Muscle of leg (tissue), 16 donors: ENCODE measurements at places on chromosomes 16 and 17. TPM values are rescaled to one million over a fixed set of nuclear protein-coding genes. Genes with fewer than 3 reads are reported as not detected.

DNA sequence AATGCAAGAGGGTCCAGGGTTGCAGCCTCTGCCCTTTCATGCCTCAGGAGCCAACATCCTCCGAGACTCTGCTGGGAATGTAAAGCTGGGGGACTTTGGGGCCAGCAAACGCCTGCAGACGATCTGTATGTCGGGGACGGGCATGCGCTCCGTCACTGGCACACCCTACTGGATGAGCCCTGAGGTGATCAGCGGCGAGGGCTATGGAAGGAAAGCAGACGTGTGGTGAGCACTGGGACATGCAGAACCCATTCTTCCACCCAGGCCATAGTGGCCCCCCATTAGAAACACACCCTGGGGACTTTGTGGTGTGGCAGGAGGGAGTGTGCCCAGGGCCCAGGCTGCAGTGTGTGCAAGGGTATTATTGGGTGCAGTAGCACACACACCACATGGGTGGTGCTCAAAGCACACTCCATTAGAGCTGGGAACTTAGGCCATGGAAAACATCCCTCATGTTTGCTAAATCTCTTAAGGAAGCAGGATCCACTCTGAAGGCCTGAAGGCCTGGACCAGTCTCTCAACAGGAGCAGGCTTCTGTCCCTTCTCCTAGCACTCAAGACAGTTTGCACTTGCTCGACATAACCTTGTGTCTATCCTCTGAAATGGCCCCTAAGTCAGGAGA lies 7.6 kb downstream of the LIMD2 start:
- no peaks in the 10 kb centered on the region for H3K27me3 ChIP-seq
- no peak overlapping the region for H3K27ac ChIP-seq
- no peak overlapping the region for H3K4me3 ChIP-seq
- peaks cover 72% of the 10 kb centered on the region for H3K36me3 ChIP-seq
- no peak for DNase-seq

DNA sequence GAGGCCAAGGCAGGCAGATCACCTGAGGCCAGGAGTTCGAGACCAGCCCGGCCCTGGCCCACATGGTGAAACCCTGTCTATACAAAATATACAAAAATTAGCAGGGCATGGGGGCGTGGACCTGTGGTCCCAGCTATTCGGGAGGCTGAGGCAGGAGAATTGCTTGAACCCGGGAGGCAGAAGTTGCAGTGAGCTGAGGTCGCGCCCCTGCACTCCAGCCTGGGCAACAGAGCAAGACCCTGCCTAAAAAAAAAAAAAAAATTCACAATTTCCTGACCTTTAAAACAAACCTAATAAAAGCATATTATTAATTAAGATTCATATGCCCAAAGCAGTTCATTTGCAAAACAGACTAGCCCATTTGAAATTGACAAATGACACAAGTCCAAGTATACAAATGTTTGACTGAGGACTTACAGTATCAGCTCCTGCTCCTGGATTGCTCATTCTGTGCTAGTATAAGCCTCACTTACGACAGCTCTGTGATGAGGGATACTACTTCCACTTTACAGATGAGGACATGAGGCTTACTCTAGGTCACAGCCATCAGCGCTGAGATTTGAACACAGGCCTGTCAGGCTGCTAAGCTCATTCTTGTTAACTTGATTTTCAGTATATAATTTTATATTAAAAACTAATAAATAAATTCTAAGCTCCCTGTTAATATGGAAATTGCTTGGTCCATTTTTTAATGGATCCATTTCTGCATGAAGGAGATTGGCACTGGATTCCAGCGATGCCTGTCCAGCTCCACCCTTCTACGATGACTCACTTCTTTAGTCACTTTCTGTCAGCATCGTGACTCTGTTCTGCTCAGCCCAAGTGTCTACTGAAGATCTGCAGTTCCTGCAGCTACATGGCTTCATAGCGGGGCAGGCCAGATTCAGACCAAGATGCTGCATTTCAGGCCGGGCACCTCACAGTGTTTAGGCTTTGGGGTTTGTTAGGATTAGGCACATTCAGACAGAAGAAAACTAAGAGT lies 88.2 kb downstream of the WDR59 start:
- H3K27me3 ChIP-seq: no peaks in the 10 kb centered on the region
- no peak overlapping the region for H3K4me3 ChIP-seq
- no peak overlapping the region for H3K27ac ChIP-seq
- no peaks in the 10 kb centered on the region for H3K4me1 ChIP-seq
- H3K36me3 ChIP-seq: peaks cover 51% of the 10 kb centered on the region

- H3K27ac ChIP-seq: no peak overlapping the region
- H3K4me3 ChIP-seq: no peak overlapping the region
- H3K4me1 ChIP-seq: no peaks in the 10 kb centered on the region
- no peaks in the 10 kb centered on the region for H3K36me3 ChIP-seq
- peak; percentile 65 for DNase-seq
- H3K27me3 ChIP-seq: no peaks in the 10 kb centered on the region
Observed at GRCh38 chr16:4586291-4586690, 28.4 kb downstream of the UBALD1 start.

DNA sequence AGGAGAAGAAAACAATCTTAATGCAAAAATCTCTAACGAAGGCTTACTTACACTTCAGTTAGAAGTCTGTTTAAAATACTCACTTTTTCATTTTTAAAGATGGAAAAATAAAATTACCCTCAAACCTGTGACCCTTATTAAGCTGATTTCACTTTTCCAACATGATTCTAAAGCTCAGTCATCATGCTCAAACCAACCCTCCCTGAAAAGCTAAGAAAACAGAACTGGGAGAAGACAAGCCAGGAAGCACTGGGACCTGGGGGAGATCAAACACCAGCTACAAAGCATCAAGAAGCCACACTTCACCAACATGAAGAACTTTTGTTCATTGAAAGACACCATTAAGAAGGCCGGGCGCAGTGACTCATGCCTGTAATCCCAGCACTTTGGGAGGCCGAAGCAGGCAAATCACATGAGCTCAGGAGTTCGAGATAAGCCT lies 88.8 kb downstream of the LITAF start:
- H3K27me3 ChIP-seq: no peaks in the 10 kb centered on the region
- no peak overlapping the region for H3K4me3 ChIP-seq
- peak overlapping the region; percentile 89 for H3K27ac ChIP-seq
- peaks cover 25% of the 10 kb centered on the region for H3K4me1 ChIP-seq
- no peaks in the 10 kb centered on the region for H3K36me3 ChIP-seq

GRCh38 chr16:31148896-31149295 lies 970 bp downstream of the PRSS36 start:
- H3K4me3 ChIP-seq: no peak overlapping the region
- peaks cover 3% of the 10 kb centered on the region for H3K4me1 ChIP-seq
- peaks cover 41% of the 10 kb centered on the region for H3K27me3 ChIP-seq
- DNase-seq: no peak
- no peak overlapping the region for H3K27ac ChIP-seq
- H3K36me3 ChIP-seq: no peaks in the 10 kb centered on the region

DNA sequence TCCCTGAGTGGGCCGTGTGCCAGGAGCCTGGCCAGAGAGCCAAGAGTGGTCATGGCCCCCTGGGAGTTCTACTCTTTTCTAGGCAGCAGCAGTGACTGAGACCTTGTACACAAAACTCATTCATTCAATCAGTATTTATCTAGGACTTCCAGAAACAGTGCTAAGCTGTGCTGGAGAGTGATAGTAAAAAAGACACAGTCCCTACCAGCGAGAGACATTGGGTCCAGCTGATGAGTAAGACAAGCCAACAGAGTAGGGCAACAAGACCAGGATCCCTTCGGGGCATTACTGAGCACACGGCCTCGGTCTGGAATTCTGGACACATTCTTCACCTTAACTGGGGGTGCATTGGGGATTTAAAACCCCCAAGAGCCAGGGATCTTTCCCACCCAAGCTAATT lies 20.2 kb downstream of the CBX4 start:
- H3K27ac ChIP-seq: no peak overlapping the region
- H3K36me3 ChIP-seq: no peaks in the 10 kb centered on the region
- H3K4me3 ChIP-seq: no peak overlapping the region
- peaks cover 67% of the 10 kb centered on the region for H3K27me3 ChIP-seq
- DNase-seq: no peak
- peaks cover 15% of the 10 kb centered on the region for H3K4me1 ChIP-seq

- peak; percentile 69 for DNase-seq
- no peak overlapping the region for H3K27ac ChIP-seq
- H3K4me1 ChIP-seq: peaks cover 25% of the 10 kb centered on the region
- H3K27me3 ChIP-seq: peaks cover 6% of the 10 kb centered on the region
- no peak overlapping the region for H3K4me3 ChIP-seq
- H3K36me3 ChIP-seq: no peaks in the 10 kb centered on the region
Observed at GRCh38 chr17:36608794-36609497, 7.6 kb downstream of the MRM1 start.

DNA sequence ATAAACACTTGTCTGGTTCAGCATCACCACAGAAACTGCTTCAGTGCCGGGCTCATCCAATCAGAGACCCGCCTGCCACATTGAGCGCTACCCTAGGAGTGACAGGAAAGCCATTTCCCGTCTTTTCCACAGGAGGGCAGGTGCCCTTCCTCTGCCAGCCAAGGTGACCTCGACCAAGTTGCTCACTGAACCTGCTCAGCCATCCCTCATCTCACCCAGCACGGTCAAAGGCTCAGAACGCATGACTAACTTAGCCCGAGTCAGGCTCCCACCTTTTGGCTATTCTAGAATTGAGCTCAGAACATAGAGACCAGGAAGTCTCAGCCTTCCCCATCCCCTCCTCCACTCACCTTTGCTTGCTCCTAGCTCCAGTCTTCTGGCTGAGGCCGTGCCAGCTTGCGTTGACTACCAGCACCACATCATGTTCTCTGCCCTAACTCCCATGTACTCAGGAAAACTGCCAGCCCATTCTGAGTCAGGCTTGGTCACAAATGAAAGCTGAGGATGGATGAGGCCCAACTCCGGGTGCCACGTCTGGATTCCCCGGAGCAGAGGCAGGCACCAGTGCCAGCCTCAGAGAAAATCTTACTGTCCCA lies 15.6 kb downstream of the MRPS23 start:
- DNase-seq: no peak
- peaks cover 14% of the 10 kb centered on the region for H3K36me3 ChIP-seq
- no peak overlapping the region for H3K27ac ChIP-seq
- H3K4me3 ChIP-seq: no peak overlapping the region

DNA sequence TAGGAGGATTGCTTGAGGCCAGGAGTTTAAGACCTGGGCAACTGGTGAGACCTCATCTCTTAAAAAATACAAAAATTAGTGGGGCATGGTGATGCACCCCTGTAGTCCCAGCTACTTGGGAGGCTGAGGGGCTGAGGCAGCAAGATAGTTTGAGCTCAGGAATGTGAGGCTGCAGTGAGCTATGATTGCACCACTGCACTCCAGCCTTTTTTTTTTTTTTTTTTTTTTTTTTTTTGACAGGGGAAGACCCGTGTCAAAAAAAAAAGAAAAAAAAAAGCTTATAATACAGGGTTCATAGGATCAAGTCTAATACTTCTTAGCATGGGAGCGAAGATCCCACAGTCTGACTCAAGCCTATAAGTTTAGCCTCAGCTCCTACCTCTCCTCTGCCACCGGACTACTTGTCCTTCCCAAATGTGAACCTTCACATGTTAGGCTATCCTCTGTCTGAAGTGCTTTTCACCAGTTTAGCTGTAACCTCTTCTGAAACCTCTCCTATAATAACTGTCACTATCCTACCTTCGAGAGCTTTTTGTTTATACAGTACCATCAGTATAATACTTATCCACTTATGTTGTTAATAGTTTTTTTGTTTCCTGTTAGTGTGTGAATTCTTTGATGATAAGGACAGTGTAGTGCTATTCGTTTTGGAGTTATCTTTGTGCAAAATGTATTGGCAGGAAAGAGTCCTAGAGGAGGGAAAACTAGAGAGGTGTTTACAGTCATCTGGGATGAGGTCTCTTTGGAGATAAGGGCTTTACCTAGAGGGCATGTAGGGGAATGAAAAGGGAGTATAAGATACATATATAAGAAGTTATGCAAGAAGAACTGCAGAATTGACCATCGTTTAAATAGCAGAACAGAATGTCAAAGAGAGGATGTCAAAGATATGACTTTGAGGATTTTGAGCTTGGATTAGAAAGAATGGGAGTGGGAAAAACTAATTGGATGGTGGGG lies 15.5 kb downstream of the CPD start:
- H3K4me3 ChIP-seq: no peak overlapping the region
- DNase-seq: no peak
- H3K4me1 ChIP-seq: no peaks in the 10 kb centered on the region
- no peak overlapping the region for H3K27ac ChIP-seq
- H3K36me3 ChIP-seq: peaks cover 4% of the 10 kb centered on the region
- no peaks in the 10 kb centered on the region for H3K27me3 ChIP-seq

Gene PLXDC1
- 2.0 TPM for total RNA-seq

Gene CMTM1
- total RNA-seq: 6.6 TPM

Gene CIAO2B
- total RNA-seq: 115 TPM

Gene TBX6
- total RNA-seq: 0.31 TPM

Gene PTGES3L
- total RNA-seq: 37.3 TPM

Gene SBK1
- 2.9 TPM for total RNA-seq

Gene HOXB3
- total RNA-seq: 4.7 TPM

Gene HSPB9
- total RNA-seq: 0.13 TPM

Gene DNAI2
- 0.09 TPM for total RNA-seq

Gene CPHXL2
- not detected for total RNA-seq
